ENCODE measurements at places on chromosomes 1 and 21.
A peak's percentile ranks its signal among the peaks of the same experiment; 100 is the strongest.

DNA sequence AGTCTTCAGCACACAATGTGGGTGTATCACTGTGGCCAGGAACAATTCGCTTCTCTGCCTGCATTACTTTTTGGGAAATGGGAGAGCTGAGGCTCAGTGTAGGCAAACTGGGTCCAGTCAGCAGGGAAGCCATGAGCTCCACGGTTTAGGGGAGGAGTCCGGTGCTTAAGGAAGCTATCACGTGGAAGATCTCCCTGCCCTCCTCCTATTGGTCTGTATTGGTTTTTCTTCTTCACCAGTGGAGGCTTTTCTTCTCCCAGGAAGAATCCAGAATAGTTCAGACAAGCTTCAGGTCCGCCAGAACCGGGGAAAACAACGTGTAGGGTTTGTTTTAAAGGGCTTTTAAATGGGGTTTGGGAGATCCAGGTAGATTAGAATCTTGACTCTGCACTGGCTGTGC is 156.2 kb upstream of the CAMK1G start:
- no peak for DNase-seq

DNA sequence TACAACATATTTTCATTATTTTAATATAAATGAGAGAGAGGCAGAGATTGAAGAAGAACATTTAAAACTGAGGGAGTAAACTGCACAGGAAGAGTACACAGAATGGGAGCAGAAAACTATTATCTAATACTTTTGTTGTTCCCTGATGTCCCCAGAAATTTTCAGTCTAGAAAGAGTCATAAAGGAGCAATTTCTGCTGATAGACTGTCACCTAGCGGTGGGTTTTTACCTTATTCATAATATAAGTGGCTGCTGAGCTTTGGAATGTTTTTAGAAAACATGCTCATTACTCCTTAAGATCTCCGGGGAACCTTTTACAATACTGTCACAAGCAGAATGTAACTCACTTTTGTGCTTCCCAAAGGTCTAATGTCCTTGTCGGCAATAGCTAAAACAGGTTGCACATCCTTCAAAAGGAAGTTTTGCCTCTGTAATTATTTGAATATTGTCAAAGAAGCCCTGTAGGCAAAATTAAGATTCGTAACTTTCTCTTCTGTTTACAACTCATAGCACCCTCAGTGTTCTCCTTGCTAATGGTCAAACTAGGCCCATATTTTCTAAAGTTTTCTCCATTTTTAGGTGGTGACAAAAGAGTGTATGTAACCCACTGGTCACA is 4.9 kb upstream of the NPL start:
- DNase-seq, result peak; percentile 63

DNA sequence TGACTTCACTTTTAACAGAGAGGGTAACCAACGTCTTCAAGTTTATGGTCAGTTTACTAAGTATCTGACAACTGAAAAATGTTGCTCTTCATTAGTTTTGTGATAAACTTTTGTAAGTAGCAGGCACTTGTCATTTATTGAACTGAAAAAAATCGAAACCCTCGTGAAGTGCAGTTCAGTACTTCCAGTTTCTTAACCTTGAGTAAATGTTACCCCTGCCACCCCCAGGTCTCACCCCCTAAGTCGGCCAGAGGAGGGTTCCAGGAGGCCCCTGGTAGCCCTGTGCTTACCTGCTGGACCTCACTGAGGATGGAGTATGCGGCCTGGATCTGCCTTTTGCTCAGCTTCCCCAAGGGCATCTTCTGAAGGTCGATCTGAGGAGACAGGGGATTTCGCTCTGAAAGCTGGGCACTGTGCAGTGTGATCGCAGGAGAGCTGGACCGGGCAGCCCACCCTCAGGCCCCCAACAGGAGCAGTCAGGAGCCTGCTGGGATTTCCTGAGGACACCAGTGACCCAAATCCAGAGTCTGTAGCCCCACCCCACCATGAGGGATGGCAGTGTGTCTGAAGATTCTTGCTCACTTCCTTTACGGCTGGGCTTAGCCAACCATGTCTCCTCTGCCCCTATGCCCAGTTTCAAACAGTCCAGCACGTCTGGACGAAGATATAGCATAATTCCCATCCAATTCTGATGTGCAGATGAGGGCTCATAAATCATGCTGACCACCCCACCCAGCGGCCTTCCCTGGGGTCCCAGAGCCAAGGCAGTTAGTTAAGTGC is 37.6 kb downstream of the PARP1 start:
- no peak for DNase-seq

GRCh38 chr21:34129901-34130715 is 56.7 kb downstream of the MRPS6 start:
- peak; percentile 40 for DNase-seq

GRCh38 chr21:38402291-38402690 is 96.0 kb downstream of the ERG start:
- DNase-seq, result no peak

DNA sequence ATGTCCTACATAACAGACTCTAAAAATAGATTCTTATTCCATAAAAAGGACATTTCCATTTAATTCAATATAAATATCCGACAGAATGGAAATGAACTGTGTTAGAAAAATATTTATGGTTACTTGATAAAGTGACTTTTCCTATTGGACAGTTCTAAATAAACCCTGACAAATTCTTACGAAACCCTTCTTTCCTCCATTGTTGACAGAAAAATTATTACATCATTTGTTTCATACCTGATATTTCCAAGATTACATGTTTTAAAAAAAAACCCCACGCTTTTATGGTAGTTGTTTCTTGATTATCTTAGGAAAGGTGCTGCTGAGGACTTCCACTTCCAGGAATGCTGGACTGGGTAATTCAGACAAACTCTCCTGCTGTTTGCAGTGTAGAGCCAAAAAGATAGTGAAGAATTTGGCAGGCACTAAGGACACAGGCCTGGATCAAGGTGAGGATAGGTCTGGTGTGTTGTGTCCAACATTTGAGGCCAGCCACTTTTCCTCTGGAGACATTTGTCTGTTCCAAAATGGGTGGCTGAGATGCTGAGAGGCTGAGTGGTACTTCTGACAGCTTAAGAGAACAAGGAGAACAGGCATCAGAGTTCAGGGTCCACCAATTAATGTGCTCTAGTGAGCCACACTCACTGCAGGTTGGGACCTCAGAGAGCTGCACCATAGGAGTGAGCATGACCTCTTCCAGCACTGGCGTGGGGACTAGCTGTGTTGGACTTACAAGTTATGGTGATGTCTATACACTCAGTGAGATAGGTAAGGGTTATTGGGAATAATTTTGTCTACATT is 7.0 kb upstream of the C1orf116 start:
- DNase-seq, result no peak

DNA sequence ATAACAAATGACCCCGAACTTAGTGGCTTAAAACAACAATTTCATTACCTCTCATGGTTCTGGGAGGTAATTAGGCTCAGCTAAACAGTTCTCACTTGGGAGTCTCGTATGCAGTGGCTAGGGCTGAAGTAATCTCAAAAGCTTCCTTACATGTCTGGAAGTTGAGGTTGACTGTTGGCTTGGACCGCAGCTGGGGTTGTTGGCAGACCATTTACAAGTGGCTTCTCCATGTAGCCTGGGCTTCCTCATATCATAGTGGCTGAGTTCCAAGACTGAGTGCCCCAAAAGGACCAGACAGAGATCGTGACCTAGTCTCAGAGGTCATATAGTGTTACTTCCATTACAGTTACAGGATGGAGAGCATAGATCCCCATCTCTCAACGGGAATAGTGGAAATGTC is 2.4 kb upstream of the POGZ start:
- no peak for DNase-seq

GRCh38 chr1:68975212-68975933 is 478.5 kb upstream of the DEPDC1 start:
- no peak for DNase-seq

GRCh38 chr1:228794173-228794572 is 58.9 kb downstream of the RHOU start:
- no peak for DNase-seq

GRCh38 chr1:107394301-107394700 is 253.5 kb downstream of the NTNG1 start:
- no peak for DNase-seq

- DNase-seq, result no peak
Measured at GRCh38 chr1:6466751-6467150, 778 bp upstream of the TNFRSF25 start.

- DNase-seq, result no peak
Measured at GRCh38 chr1:32965251-32965747, 690 bp upstream of the RNF19B start.

Data from GM03348 (cell line).